ENCODE measurements at places on chromosomes 2 and 18.

DNA sequence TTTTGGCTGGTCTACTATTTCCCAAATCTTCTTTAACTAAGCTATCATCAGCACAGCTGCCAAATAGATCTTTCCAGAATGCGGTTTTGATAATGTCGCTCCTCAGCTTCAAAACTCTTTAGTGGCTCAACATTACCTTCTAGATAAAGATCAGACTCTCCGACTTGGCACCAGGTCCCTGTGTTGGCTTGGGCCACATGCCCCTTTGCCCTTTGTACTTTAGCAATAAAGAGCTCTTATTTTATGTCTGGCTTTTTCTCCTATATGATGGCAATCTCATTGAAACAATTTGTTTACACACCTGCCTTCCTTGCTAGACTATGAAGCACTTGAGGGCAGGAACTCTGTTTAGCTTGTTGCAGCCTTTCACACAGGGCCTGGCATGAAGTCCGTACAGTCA, 128.9 kb upstream of the GATA6 start:
- DNase-seq: no peak

DNA sequence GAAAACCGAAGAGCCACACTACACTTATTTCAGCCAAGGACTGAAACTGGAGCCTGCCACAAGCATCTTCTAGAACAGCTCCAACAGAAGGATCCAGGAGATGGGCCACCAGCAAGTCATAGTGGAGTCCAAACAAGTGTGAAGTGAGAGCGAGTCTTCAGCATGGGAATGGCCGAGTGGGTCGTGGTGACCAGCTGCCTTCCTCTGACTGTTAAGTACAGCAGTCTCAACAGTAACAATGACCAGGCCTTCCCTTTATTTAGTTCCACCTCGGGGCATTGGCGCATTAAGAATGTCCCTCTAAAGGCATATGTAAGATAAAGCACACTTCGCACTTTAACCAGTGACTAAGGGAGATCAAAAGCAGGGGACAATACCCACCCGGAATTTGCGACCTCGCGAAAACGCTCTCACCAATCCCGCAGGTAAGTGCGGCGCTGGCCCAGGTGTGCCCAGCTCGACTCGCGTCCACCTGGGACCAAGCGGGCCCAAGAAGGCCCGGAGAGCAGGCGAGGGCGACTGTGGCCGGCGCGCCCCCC, 1.1 kb downstream of the L3MBTL4 start:
- DNase-seq: no peak

- no peak for DNase-seq
Observed at GRCh38 chr2:119383410-119384140, 16.8 kb downstream of the DBI start.

DNA sequence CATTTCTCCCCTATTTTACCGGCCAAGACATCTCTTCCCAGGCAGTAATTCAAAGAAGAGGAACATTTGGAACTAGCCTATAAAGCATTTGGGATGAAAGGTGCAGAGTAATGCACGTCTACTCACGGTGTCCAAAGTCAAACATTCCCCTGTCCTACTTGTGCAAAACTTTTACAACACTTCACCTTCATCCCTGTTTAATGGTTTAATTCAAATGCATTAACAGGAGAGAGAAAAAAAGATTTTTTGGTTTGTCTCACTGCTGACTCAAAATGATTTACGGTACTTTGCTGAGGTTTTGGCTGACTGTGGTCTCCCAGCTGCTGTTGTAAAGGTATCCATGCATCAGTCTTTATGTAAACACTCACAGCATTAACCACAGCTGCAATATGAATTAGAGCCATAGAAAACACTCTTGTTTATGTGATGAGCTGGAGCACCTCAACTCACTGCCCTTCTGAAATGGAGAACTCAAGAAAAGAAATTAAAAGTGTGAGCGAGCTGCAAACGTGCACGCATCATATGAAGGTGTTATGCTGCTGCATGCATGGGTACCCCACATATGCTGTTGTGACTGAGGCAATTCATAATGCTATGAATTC, 220.5 kb downstream of the PIEZO2 start:
- DNase-seq: no peak

DNA sequence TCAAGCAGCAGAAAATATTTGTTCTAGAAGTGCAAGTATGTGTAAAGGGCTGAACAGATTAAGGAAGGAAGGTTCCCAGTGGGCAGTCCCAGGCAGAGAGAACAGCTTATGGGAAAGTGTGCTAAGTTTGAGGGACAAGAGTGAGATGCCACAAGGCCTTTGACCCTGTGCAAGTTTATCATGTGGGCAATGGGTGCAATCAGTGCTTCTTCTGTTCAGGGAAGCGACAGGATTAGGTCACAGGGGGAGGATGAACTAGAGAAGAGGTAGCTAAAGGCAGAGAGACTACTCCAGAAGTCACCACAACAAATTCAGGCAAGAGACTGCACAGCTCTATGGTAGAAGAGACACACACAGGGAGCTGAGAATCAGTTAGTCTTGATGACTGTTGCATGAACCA, 44.3 kb downstream of the LPIN2 start:
- no peak for DNase-seq

GRCh38 chr2:188766471-188766856, 207.7 kb upstream of the COL3A1 start:
- DNase-seq: no peak

DNA sequence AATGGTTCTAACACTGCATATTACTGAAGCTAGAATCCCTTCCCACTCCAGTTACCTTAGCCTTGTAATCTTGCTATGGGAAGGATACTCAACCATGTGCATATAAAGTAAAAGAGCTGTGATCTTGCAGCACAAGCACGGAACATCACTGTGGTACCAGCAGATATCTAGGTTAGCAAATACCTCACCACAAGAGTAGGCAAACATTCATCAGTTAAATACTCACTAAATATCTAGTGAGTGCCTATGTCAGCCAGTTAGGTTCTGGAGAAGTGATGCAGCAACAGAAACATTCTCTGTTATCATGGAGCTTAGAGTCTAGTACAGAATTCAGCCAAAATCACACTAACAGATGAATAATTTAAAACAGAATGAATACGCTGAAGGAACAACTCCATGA, 349.6 kb upstream of the UBE2E3 start:
- DNase-seq: no peak

- DNase-seq: no peak
Observed at GRCh38 chr2:119319593-119319992, 47.0 kb downstream of the C2orf76 start.

GRCh38 chr18:49811151-49811938, 2.0 kb downstream of the ACAA2 start:
- peak; percentile 7 for DNase-seq

DNA sequence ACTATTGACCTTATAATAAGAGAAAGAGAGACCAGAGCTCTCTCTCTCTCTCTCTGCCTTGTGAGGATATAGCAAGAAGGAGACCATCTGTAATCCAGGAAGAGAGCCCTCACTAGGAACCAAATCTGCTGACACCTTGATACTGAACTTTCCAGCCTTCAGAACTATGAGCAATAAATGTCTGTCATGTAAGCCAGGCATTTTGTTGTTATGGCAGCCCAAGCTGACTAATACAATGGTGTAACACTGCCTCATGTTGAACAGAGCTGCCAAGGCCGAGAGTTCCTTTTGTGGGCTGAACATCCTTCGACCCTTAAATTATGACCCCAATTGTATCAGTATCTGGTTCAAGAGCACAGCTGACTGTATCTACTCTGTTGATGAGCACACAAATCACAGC, 108.0 kb downstream of the LRRC30 start:
- DNase-seq: peak; percentile 17

DNA sequence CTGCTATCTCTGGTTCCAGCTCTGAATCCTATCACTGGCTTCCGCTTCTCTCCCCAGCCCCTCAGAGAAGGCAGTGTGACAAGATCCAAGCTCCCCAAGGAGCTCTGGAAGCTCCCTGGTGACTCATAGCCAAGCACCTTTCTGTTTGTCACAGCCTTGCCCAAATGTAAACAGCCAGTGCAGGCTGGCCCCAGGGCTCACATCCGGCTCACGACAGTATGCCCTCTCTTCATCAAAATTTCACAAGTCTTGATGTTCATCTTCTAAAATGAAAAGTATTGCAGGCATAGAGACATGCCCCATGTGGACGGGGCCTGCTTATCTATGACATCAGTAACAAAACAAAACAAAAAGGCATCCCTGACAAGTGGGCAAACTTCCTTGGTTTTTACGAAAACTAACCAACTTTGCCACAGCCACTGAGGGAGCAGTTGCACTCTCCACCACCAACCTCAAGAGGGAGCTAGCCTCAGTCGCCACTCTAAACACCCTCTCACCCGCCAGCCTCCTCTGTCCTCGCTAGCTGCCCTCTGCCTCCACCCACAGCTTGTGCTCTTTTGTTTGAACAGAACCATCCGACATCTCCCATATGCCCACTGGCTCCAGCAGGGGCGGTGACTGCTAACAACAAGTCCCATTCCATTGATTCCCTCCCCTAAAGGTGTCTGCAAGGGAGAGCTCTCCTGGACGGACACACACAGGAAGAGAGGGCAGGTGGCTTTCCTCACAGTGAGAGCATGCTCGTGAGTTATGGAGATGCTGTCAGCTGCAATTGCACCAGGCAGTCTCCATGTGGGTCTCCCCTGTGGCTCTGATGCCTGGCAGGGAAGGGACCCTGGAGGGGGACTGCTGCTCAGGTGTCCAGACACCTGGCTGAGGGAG, 71.0 kb upstream of the DAPL1 start:
- peak; percentile 94 for DNase-seq

Data from PC-3 (cell line).